ENCODE measurements at places on chromosomes 7 and 10.

DNA sequence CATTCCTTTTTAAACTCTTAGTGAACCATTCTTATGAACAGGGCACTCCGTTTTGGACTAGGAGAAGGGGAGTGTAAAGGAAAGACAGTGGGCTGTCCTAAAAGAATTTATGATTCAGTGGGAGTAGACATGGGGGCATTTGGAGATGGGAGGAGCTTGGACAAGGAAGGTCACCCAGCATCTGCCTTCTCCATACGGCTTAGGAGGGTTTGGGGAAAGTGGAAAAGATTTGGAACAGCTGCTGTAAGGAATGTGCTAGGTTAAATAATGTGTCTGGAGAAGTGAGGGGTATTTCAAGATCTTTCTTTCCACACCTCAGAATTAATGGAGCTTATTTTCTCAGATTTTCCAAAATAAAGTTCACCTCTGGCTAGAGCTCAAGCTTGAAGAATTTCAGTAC lies 24.0 kb downstream of the SLC35G1 start:
- no peak for DNase-seq

DNA sequence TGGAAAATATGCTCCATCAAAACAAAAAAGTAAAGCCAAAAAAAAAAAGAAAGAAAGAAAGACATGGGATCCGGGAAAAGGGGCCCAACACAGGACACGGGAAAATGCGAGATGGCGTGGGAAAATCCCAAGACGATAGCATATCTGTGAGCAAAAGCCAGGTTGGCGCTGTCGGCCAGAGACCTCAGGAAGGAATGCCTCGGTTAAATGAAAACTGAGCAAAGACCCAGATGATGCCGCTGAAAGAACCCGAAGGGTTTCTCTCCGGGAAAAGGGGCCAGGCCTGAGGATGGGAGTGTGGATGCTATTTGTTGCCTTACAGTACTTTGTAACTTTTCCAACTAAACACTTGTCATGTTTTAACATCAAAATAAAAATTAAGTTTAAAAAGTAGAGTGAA lies 49.5 kb upstream of the PPP2R2D start:
- DNase-seq, result no peak

- DNase-seq, result no peak
Observed at GRCh38 chr7:45543473-45543872, 30.7 kb upstream of the ADCY1 start.

GRCh38 chr10:88270871-88271713 lies 312.0 kb downstream of the RNLS start:
- DNase-seq, result no peak

DNA sequence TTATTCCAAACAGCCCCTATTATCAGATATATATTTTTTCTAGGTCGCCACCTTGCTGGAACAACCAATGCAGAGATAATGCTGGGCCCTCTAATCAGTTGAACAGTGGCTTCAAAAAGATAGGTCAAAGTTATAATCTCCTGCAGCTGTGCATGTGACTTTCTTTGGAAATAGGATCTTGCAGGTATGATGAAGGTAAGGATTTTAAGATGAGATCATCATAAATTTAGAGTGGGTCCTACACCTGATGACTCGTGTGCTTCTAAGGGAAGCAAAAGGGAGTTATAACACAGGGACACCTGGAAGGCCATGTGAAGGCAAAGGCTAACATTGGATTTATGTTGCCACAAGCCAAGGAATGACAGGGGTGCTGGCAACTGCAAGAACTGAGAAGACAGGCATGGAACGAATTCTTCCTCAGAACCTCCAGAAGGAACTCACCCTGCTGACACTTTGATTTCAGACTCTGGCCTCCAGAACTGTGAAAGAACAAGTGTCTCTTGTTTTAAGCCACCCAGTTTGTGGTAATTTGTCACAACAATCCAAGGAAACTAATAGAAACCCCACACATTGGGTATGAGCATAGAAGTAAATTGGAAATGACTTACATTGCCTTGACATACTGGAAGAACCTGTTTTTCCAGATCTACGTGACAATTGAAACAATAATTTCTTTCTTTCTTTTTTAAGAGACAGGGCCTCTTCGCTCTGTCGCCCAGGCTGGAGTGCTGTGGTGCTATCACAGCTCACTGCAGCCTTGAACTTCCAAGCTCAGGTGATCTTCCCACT lies 34.4 kb downstream of the CCDC71L start:
- DNase-seq, result no peak

DNA sequence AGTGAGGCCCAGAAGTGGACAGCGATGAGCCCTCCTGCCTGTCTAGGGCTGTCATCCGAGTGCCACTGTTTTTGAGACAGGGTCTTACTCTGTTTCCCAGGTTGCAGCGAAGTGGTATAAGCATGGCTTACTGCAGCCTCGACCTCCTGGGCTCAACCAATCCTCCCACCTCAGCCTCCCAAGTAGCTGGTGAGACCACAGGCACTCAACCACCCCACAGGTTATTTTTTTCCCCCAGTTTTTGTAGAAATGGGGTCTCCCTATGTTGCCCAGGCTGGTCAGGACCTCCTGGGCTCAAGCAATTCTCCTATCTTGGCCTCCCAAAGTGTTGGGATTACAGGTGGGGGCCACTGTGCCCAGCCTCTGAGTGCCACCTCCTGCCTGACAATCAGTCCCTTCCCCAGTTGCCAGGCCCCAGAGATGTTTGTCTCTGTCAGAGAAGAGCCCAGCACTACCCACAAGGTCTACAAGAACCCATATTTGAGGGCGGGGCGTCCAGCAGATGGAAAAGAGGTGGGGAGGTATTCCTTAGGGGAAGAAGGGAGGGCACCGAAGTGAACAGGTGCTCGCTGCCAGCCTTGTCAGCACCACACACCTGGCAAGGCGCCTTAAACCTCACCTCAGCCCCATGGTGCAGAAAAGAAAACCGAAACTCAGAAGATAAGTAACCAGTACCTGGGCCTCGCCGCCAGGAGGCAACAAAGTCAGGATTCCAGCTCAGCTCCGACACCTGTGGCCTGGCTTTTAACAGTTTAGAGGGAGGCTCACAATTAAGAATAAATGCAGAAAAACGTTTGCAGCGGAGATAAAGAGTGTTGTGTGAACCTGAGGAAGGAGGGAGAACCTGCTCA lies 77.4 kb upstream of the ANLN start:
- DNase-seq, result no peak

- DNase-seq, result no peak
Observed at GRCh38 chr7:134343796-134344195, 27.1 kb upstream of the SLC35B4 start.

GRCh38 chr10:113335592-113335991 lies 217.3 kb upstream of the HABP2 start:
- no peak for DNase-seq

DNA sequence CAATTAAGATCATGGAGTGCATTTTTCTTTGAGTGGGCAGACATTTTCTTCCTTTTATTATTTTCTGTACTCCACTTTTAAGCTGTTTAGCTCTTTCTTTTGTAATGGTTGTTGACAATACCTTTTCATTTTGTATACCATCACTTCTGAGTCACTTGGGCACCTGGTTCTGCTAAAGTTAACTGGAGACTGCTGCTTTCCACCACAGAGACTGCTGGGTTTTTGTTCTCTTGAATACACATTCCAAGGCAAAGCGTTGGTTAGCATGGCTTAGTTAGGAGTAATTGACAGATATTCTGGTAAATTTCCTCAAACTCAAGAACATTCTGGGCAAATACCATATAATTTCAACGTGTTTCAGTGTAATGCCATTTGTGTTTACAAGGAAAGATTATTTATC lies 541.9 kb upstream of the CELF2 start:
- no peak for DNase-seq

DNA sequence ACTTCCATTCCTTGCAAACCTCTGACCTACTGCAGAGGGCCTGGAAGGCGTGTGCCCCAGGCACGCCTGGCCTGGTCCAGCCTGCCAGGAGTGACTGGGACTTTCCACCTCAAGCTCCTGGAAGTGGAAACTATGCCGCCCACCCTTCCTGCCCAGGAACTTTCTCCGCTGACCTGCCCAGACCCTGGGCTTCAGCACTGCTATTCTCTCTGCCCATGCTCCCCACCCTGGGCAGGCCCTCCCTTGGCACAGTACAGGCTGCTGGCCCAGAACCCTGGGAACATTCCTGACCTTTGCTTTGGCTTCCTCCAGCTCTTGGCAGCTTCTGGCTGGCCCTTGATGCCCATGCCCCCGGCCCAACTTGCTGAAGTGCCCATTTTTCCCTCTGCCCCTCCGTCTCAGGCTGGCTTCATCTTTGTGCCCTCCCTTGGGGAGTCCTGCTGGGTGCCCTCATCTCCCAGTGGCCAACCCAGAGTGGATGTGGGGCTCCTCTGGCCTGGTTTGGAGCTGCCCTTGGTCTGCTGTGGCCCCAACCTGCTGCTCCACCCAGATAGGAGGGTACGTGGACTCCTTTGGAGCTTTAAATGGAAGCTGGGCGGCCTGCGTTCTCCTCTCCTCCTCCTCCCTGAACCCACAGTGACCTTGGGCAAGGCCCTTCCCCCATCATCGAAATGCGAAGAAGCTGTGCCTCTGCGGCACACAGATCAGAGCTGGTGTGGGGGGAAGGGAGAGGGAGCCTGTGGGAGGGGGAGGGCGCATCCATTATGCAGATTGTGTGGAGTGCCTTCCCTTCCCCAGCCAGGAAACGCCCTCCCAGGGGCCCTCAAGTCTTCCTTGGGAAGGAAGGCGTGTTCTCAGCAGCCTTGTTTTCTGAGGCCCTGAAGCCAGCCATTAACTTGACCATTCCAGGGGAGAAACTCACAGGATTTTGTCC lies 3.4 kb downstream of the MMRN2 start:
- DNase-seq, result no peak

- DNase-seq, result peak; percentile 51
Observed at GRCh38 chr7:13990319-13990983, 985 bp upstream of the ETV1 start.

DNA sequence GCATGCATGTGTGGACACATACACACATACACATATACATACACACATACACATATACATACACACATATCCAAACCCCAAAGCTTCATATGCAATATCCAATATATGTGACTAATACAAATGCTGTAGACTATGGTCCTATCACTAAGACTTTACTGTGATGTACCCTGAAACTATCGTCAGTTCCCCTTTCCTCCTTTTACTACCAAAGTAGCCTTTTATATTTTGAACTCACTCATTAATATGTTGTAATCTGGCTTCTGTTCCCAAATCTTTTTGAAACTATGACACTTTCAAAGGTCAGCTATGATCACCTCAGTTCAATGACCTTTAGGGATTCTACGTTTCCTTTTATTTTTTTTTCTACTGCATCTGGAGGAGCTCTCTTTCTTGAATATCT lies 64.8 kb upstream of the TFEC start:
- no peak for DNase-seq

GRCh38 chr7:140036224-140036962 lies 26.4 kb downstream of the PARP12 start:
- no peak for DNase-seq

GRCh38 chr7:122588621-122589020 lies 110.3 kb downstream of the RNF133 start:
- no peak for DNase-seq

- peak; percentile 77 for DNase-seq
Observed at GRCh38 chr7:66669088-66669487, 40.4 kb downstream of the KCTD7 start.

GRCh38 chr7:121494516-121494915 lies 98.4 kb upstream of the FAM3C start:
- DNase-seq, result no peak

DNA sequence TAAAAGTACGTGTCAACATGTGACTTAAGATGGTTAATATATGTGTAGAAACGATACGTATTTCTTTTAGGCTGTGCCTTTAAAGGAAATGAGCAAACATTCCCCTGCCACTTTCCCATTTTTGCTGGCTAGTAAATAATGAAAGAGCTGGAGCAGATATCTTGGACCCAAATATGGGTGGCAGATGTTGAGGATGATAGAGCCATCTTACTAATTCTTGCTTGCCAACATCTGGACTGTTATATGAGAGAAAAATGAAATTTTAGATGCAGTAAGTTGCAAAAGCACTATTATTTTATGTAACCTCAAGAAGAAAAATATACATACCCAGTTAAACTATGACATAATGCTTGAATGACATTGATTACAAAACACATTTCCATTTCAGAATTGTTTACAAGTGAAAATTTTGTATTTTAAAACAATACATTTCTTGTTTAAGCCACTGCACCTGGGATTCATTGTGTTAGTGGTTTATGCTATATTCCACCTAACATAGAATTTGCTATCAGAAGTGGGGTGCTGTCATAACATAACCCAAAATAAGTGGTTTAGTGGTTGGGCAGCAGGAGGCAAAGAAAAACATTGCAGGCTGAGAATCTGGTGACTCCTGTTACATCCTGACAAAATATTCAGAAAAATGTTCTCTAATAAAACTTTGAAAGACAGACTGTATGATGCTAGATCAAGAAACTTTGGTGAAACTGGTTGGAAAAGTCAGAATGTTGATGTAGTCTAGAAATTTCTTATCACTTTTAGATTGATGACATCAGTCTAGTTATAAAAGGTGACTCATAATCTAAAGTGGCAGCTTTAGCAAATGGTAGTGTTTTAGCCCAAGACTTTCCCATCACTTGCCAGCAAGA lies 305.0 kb downstream of the PTEN start:
- DNase-seq, result no peak

DNA sequence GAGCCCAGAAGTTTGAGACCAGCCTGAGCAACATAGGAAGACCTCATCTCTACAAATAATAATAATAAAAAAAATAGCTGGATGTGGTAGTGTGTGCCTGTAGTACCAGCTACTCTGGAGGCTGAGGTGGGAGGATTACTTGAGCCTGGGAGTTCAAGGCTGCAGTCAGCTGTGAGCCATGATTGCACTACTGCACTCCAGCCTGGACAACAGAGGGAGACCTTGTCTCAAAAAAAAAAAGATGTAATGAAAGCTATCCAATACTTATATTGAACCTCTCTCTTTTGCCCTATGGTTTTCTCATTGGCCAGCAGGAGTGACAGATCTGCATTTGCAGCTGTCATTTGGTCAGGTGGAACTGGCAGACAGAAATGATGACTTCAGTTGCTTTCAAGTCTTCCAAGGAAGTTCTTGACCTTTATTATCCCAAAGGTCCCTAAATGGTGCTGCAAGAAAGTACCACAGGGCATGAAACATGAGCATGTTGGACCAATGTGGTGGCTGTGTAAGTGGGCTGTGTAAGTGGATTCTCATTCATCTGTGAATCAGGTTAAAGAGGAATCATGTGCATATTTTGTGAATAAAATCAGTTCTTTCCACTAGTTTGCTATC lies 99.4 kb downstream of the CALD1 start:
- no peak for DNase-seq

Data from C1 segment of cervical spinal cord (tissue), 14 donors.